Stimulated activated CD8-positive, alpha-beta memory T cell treated with anti-CD3 and anti-CD28 coated beads, Interleukin-15, amount 100 ng/mL, for 1 hour (primary cell): ENCODE measurements at places on chromosomes 2 and 18.

DNA sequence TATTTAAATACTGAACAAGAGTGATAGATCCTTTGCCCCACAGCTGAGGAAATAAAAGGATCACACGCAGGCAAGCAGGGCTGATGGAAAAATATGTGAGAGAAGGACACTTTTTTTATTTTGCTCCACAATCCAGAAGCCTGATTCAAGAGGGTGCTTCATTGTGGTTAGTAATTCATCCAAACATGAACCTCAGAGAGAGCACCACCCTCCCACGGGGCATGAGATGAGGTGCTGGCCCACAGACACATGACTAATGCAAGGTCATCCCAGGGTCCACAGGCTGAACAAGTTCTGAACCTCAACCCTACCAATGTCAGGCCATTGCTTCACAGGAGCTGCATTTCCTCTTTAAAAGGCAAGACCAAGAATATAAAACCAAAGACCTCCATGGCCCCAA, 239.6 kb downstream of the MREG start:
- DNase-seq = no peak

DNA sequence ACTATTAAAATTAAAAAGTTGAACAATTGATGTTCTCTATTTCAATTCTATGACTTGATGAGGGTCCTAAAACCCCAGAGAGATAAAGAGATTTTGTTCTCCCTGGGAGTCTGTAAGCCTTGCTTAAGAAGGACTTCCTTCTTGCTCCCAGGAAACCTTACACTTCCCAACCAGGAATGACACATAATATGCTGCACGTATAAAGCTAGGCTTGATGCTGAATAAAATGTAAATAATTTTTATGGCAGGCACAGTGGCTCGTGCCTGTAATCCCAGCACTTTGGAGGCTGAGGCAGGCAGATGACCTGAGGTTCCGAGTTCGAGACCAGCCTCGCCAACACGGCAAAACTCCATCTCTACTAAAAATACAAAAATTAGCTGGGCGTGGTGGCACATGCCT, 27.8 kb downstream of the SPIRE1 start:
- no peak for DNase-seq

DNA sequence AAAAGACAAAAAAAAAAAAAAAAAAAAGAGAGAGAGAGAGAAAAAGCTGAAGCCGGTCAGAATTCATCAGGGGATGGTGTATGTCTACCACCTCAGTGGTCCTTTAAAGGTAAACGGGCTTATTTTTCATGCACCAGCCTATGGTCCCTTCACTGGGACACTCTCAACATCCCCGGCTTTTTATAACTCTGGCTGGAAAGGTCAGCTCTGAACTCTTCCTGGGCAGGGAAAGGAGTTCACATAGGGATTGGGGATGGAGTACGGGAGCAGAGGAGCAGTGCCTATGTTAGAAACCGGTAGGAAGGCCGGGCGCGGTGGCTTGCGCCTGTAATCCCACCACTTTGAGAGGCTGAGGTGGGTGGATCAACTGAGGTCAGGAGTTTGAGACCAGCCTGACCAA, 10.3 kb upstream of the MALT1 start:
- no peak for DNase-seq

DNA sequence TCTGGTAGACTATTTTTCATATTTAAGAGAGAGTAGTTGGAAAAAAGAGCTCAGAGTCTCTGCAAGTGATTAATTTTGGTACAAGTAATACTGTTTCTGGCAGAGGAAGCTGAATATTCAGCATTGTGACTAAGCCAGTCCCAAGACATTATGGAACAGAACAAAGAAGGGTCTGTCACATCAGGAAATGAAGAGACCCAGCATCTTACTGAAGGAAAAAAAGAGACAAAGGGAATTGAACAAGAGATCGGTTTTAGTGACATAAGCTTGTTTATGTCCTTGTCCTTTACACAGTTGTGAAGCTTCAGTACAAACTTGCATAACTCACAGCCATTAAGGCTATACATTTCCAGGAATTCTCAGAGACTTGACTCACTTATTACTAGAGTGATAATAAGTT, 568.5 kb upstream of the SLC8A1 start:
- DNase-seq = no peak

DNA sequence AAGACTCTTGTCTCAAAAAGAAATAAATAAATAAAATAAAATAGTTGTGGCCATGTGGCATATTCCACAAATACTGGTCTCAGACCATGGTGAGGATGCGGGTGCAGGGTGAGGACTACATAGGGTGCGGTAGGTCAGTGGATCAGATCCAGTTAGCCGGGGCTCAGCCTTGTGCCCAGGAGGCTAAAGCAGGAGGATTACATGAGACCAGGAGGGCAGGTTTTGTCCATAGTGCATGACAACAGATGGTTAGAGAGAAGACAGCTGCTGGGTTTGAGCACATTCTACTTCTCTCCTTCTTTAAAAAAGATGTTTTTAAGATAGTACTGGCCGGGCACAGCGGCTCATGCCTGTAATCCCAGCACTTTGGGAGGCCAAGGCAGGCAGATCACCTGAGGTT, 12.8 kb upstream of the PSD4 start:
- DNase-seq = no peak

- DNase-seq = no peak
Measured at GRCh38 chr2:187942876-187943275, 348.8 kb upstream of the GULP1 start.

DNA sequence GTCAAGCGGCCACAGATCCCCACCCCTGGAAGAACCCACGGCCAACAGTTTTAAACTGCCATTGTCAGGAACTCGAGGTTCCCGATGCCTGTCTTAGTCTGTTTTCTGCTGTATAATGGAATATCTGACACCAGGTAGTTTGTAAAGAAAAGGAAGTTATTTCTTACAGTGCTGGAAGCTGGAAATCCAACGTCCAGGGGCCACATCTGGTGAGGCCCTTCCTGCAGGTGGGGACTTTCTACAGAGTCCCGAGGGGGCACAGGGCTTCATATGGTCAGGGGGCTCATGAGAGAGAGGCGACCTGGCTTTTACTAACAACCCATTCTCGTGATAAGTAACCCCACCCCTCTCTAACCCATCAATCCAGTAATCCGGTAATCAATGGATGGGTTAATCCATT, 501.6 kb upstream of the MYT1L start:
- no peak for DNase-seq

DNA sequence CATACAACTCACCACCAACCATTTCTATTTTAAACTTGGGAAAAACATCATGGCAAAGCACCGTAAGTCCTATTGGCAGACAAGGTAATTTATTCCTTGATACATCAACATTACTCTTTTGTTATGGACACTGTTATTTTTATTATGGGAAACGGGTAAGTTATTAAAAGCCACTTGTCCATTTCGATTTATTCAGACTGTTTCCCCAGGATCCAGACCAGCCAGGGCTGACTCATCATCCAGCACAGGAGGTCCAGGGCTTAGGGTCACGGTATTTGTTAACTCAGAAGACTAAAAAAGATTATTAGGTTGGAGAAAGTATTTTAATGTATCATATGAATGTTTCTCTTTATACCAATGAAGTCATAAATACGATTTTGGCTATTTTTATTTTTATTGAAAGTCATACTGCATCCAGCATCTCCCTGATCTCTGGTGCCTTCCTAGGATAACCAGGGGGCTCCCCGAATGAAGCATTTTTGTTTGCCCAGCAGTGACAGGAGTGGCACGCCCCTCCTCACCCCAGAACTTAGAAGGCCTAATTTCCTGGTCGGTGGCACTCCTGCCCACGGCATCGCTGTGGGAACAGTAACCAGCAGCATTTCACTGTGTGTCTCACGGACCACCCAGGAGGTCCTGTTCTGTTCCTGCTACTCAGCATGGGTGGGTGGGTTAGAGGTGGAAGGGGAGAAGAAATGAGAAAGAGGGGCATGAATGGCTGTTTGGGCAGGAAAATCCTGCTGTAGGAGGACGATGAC, 446.1 kb downstream of the EIPR1 start:
- DNase-seq = no peak

GRCh38 chr2:29462293-29462692, 347.1 kb downstream of the CLIP4 start:
- no peak for DNase-seq

DNA sequence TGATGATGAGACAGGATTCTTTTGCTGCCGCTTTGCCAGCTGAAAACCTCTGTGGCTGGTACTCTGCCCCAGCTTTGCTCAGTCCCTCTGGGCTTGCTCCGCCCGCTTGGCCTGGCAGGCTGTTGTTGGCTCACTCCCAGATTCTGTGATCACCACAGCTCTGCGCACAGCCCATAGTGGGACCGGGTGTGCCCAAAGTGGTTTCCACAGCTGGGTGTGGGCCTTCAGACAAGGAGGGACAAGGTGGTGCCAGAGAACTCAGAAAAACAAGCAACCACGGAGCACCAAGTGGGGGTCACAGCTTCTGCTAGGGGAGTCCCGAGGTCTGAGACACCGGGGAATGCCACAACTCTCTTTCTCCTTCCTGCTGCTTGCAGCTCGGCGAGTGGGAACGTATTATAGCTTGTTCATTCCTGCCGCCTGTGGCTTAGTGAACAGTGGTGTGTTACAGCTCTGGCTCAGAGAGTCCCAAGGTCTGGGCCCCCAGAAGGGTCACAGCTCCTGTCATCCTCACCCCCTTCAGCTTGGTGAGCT, 9.2 kb upstream of the KYNU start:
- DNase-seq = no peak

- no peak for DNase-seq
Measured at GRCh38 chr2:85911097-85911496, 22.3 kb upstream of the ST3GAL5 start.

DNA sequence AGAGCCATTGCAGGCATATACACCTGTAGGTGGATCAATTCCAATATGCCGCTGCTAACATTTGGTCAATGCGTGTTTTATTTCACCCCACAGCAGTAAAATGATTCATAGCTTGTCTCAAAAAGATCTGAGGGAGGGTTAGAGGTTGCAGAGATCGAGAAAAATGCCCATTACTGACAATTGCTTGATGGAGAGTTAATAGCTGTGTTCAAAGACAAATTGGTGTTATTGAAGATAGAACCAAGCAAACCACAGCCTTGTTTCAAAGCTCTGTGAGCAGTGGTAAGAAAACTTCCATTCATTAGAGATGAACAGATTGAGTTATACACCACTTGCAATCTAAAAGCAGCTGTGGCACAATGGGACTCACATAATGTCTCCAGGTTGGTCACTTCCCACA, 95.4 kb downstream of the KCNE4 start:
- no peak for DNase-seq
